AG20443 (cell line): ENCODE measurements at places on chromosomes 13 and 19.

- DNase-seq = no peak
These were observed 221.8 kb downstream of the ENOX1 start for GRCh38 chr13:43564952-43565351.

GRCh38 chr13:24709186-24709913, 29.1 kb downstream of the ATP12A start:
- DNase-seq = no peak

- DNase-seq = no peak
These were observed 6.8 kb downstream of the CDX2 start for GRCh38 chr13:27962128-27962841.

- no peak for DNase-seq
These were observed at the start of gene VAV1 for GRCh38 chr19:6772028-6772865. Gene VAV1 (plus strand): TSS chr19:6772708. CDS start chr19:6772808, 100 bp downstream.

DNA sequence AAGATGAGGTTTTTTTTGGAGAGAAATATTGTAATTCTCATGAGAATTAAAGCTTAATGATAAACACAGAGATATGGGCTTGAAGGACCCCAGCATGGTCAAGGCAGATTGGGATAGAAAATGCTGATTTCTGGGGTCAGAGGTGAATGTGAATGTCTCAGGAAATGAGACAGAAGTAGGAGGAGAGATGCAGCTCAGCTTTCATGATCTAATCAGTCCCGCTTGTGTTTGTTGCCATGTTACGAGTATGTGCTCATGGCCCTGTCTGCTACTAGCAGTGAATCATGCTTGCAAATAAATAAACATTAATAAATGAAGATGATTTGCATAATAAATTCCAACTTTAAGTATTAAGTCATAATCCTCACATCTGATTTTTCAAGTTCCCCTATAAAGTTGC, 23.0 kb upstream of the NDFIP2 start:
- peak; percentile 80 for DNase-seq

- DNase-seq = no peak
These were observed 151.1 kb downstream of the LHFPL6 start for GRCh38 chr13:39451860-39452301.

GRCh38 chr13:45747071-45747470, 45.0 kb downstream of the CBY2 start:
- no peak for DNase-seq
